AG09309 (cell line): ENCODE measurements at places on chromosomes 2 and 18.

DNA sequence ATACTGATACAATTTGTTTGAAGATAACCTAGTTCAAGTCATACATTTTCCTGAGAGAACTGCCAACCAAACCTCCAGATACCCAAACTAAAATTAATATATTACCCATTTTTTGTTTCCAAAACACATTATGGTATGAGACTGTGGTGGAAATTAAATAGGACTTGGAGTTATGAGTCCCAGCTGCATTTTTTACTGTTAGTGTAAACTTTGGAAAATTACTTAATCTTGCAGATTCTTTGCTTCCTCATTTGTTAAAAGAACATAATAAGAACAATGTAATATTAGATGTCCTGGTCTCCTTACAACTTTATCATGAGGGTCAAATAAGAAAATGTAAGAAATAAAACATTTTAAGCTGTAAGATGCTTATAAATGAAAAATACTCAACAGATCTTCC, 98.2 kb upstream of the TRIB2 start:
- DNase-seq = no peak

GRCh38 chr18:57898506-57899124, 95.5 kb upstream of the ATP8B1 start:
- DNase-seq = peak; percentile 91

DNA sequence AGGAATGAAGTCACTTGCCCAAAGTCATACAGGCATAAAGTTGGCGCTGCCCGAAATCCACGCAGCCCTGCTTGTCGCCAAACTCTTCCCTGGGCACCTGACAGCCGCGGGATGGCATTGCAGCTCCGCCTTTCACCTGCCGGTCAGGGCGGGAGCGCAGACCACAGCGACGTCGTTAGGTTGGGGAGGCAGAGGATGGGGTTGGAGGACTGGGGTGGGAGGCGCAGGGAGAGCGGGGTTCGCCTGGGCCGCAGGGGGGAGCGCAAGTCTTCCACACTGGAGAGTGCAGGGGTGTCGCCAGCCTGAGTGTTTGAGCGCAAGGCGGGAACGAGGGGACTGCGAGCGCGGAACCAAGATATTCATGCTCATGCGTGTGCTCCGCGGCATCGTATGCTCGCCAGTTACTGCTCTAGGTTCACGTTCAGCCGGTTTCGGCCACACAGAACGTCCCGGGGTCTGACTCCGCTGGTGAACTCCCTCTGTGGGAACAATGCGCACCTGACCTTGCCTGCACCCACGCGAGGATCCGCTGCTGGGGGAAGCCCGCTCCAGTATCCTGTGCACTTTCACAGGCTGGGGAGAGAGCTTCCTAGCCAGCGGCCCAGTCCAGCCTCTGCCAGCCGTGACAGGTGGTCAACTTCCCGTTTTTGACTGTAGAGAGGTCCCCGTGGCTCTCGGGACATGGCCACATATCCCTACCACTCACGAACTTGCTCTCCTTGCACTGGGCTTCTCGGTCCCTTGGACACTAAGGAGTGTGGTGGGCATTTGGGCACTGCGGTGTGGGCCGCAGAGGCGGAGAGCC, 767 bp upstream of the NPPC start:
- DNase-seq = no peak

- DNase-seq = no peak
Measured at GRCh38 chr18:1526991-1527390, 622.3 kb downstream of the ADCYAP1 start.

DNA sequence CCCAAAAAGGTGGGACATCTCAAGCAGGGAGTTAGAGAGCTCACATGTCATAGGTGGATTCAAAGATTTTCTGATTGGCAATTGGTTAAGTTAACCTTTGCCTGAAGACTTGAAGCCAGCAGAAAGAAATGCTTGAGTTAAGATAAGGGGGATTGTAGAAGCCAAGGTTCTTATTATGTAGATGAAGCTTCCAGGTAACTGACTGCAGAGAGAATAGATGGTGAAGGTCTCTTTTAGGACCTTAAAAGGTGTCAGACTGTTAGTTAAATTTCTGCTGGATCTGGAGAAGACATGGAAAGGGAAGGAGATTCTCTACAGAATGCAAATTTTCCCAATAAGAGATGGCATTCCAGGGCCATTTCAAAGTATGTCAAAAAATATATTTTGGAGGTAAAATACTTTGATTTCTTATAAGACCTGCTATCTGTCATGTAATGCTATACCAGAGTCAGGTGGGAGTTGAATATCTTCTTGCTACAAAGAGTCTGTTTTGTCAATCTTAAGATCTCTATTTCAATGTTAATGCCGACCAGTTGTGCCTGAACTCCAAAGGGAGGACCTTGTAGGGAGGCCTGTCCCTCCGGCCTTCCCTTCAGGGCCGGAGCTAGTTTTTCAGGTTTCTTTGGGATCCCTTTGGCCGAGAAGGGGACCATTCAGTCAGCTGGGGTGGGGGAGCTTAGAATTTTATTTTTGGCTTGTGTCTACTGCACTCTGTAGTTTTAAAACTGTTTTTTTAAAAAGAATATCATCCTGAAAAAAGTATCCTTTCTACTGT, 280.6 kb downstream of the PTGR3 start:
- no peak for DNase-seq

- DNase-seq = no peak
Measured at GRCh38 chr18:50189160-50189559, 5.8 kb downstream of the MYO5B start.
